ENCODE measurements at places on chromosomes 7 and 10.
A peak's percentile ranks its signal among the peaks of the same experiment; 100 is the strongest.

DNA sequence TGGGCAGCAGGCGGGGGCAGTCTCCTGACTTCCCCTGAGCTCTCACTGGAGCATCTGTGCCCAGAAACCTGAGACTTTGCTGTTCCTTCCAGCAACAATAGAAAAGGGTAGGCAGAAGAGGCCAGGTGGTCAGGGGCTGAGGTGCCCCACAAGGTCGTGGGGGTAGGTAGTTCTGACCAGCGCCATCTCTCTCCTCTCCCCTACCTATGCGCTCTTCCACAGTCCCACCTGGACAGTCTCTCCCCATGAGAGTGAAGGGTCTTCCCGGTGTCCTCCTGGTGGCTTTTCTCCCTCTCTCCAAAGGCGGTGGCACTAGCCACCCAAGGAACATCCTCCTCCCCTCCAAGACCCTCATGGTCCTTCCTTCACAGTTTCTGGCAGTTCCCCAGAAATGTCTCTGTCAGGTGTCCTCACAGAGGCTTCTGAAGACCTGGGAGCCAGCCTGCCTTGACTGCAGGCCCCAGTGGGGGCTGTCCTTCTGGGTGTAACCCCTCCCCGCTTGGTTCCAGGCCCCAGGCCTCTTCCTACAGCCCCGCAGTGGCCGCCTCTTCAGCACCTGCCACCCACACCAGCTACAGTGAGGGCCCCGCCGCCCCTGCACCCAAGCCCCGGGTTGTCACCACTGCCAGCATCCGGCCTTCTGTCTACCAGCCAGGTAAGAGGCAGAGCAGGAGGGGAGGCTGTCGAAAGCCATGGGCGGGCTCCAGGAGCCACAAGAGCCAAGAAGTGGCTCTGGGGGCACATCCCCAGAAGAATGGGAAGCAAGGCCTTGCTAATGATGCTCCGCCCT, 41.3 kb downstream of the LDB3 start:
- no peak for DNase-seq

- peak; percentile 82 for DNase-seq
Observed at GRCh38 chr10:34731885-34732701, 83.0 kb downstream of the PARD3 start.

DNA sequence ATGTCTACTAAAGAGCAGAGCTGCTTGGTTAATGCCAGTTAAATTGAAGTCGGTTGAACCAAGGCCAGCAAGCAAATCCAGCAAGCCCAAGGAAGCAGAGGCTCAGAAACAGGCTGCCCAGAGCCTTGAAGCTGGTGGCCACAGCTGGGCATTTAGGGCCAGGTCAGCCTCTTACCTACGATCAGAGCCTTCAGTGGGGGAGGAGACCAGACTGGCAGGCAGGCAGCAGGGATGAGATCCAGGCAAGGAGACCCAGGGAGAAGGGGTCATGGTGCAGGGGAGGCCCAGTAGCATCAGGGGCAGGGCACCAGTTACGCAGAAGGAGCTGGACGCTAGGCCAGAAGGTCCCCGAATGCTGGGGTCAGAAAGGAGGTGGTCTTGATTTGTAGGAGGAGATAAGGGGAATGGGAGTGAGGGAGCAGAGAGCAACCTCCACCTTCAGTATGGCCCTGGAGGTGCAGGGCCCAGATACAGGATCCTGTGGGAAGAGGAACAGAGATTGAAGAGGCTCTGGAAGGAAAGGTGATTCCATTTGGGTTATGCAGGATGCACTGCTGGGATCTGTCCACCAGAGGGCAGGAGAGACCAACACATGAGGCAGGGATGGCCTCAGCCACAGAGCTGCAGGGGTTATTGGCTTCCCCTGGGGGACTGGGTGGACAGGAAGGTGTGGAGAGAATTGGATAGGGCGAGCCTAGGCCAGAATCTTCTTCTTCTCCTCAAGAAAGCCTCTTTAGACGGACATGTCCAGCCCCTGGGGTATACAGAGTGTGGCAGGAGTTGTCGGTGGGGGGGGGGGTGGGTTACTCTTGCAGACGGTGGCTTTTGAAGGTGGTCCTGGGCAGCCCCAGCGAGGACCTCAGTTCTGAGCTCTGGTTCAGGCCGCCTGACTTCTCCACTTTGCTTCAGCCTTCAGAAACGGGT, 132.6 kb upstream of the PODXL start:
- peak; percentile 59 for DNase-seq

GRCh38 chr7:126370038-126370668, 882.6 kb downstream of the GRM8 start:
- DNase-seq = no peak

- no peak for DNase-seq
Observed at GRCh38 chr7:101435461-101436220, 73.0 kb downstream of the COL26A1 start.

DNA sequence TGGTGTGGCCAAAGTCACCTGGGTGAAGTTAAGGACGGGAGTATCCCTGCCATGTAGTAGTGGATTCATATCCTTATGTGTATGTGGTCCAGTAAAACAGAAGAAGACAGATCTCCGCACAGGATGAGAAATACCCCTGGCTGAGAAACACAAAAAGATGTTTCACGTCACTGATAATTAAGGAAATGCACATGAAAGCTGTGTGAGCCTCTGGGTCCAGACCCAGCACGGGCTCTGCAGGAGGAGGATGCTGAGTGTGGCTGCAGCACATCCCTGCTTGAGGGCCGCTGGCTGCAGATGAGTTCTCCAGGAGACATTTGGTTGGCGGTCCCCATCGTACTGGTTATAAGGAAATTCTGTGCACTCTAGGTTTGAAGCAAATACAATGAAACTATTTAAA, 8.2 kb upstream of the SUN1 start:
- no peak for DNase-seq

GRCh38 chr7:4132221-4132620, 549.9 kb upstream of the FOXK1 start:
- DNase-seq = no peak

DNA sequence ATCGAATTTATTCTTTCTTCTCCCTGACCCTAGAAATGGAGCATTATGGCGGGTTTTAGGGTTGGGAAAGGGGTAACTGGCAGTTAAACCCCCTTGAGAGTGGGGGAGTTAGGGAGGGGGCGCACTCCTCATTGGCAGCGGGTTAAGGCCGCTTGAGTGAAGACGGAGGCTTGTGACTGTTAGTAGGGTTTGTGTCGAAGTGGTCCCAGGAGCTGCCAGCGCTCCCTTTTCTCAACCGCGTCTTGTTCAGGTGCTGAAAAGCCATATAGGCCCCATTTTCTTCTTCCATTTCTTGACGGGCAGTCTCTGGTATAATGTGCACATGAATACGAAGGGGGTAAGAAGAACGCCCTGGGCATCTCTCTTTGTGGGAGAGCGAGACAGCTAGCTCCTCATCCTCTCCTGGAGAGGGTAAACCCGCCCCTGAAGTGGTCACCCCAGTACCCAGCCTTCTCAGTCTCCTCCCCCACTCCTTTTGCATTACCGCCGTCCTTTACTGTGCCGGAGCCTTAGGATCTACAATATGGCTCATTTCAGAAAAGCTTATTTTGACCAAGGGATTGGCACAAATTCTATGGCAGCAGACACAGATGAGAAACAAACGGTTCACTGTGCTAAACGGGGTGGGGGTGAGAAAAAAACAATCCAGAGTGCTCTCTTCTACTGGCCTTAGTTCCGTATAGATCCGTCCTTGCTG, 836 bp downstream of the KMT2E start:
- peak; percentile 64 for DNase-seq

GRCh38 chr7:69457595-69458504, 140.4 kb upstream of the AUTS2 start:
- DNase-seq = peak; percentile 61

DNA sequence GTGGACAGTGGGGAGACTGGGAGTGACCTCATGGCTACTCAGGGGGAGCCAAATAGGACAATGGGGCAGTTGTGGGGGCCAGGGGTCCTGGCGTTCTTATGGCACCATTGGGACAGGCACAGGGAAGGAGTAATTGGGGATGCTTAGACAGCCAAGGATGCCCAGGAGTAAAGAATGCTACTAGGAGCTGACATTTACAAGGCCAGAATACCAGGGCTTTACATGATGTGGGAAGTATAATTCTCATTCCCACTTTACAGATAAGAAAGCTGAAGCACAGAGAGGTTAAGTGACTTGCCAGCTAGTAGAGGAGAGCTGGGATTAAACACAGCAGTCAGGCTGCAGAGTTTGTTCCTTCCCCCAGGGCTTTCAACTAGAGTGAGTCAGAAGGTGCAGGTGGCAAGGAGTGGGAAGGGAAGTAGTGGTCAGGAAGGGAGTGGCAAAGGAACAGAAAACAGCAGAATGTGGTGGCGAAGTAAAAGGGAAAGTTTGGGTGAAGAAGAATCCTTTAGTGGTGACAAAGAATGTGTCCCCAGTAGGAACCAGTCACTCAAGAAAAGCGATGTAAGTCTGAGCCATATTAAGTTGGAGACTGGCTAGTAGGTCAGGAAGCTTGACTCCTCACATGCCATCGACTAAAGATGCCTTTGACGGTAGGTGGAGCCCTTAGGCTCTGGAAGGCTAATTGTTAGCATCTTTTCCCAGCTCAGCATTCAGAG, 32.8 kb downstream of the CPVL start:
- DNase-seq = peak; percentile 95

DNA sequence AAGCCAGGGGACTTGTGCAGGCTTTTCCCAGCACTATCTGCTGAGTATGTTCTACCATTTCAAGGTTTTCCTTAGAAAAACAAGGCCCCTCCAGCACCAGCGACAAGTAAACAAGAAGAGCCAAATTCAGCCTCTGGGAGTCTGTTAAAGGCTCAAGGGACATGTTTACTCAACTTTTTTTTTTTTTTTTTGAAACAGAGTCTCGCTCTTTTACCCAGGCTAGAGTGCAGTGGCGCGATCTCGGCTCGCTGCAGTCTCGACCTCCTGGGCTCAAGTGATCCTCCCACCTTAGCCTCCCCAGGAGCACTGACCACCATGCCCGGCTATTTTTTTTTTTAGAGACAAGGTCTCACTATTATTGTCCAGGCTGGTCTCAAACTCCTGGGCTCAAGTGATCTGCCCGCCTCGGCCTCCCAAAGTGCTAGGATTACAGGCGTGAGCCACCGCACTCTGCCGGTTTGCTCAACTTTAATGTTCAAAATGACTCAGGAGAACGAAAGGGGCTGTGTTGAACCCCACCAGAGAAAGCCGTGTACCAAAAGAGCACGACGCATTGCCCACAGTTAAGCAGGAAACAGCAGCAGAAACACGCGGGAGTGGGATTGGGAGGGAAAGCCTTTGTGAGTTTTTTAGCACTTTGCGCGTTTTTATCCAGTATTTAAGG, 772 bp downstream of the PRDX3 start:
- DNase-seq = no peak

- DNase-seq = no peak
Observed at GRCh38 chr7:85222522-85222921, 35.7 kb upstream of the SEMA3D start.

- DNase-seq = no peak
Observed at GRCh38 chr10:71299071-71299785, 19.8 kb upstream of the SLC29A3 start.

GRCh38 chr7:70849580-70850235, 282.2 kb upstream of the GALNT17 start:
- no peak for DNase-seq

GRCh38 chr7:68334216-68334615, 1264.1 kb upstream of the AUTS2 start:
- no peak for DNase-seq

- no peak for DNase-seq
Observed at GRCh38 chr7:155724327-155725005, 80.0 kb downstream of the RBM33 start.

GRCh38 chr10:126732868-126733267, 62.4 kb upstream of the C10orf90 start:
- no peak for DNase-seq

- DNase-seq = no peak
Observed at GRCh38 chr10:49308881-49309280, 9.9 kb downstream of the C10orf71 start.

GRCh38 chr10:122990278-122990677, 10.1 kb downstream of the PSTK start:
- DNase-seq = no peak

- no peak for DNase-seq
Observed at GRCh38 chr10:113302062-113302461, 250.8 kb upstream of the HABP2 start.

DNA sequence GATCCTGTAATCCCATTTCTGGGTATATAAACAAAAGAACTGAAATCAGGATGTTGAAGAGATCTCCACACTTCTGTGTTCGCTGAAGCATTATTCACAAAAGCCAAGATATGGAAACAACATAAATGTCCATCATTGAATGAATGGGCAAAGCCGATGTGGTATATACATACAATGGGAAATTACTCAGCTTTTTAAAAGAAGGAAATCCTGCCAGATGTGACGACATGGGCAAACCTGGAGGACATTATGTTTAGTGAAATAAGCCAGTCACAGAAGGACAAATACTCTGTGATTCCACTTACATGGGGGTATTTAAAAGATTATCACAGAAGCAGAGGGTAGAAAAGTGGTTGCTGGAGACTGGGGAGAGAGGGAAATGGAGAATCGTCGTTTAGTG, 23.9 kb upstream of the FAM107B start:
- DNase-seq = no peak

GRCh38 chr10:61120805-61121204, 176.8 kb upstream of the RHOBTB1 start:
- DNase-seq = no peak

DNA sequence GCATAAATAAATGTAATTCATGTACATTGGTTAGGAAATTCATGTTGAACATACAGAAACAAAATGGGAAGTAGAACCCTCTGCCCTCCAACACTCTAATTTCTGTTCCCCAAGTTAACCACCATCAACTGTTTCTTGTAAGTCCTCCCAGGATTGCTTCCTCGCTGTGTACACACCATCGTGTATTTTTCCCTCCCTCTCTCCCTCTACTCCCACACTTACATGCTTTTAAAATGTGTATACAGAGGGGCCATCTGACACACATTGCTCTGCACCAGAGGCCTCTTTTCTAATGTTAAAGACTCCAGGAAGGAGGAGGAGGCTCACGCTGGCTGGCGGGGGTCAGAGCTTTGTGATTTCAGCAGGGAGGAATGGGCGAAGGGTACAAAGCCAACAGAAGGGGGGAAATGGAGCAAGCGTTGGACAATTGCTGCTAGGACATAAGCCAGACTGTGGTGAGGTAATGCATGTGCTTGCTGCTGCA, 1.9 kb upstream of the EPHA1 start:
- no peak for DNase-seq

- DNase-seq = peak; percentile 86
Observed at GRCh38 chr7:67754651-67755050, 758.0 kb downstream of the TYW1 start.
